Gastroesophageal sphincter (tissue), 4 donors: ENCODE measurements at places on chromosomes 12 and 14.

DNA sequence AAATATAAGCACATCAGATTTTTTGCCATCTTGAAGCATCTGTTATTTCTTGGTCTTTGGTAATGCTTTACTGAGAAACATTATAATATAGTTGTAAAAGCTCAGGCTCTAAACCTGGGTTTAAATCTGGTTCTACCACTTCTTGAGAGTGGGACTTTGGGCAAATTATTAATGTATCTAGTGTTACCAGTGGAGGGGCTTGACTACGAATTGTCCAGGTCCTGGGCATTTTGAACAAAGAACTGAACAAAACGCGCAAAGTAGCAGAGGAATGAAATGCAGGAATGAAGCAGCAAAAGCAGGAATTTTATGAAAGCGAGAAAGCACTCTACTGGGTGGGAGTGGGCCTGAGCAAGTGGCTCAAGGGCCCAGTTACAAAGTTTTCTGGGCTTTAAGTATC is 50.8 kb downstream of the CAND1 start:
- ATAC-seq: no peak
- H3K36me3 ChIP-seq: no peaks in the 10 kb centered on the region
- no peak overlapping the region for H3K4me3 ChIP-seq
- H3K4me1 ChIP-seq: no peaks in the 10 kb centered on the region
- H3K27me3 ChIP-seq: no peaks in the 10 kb centered on the region

DNA sequence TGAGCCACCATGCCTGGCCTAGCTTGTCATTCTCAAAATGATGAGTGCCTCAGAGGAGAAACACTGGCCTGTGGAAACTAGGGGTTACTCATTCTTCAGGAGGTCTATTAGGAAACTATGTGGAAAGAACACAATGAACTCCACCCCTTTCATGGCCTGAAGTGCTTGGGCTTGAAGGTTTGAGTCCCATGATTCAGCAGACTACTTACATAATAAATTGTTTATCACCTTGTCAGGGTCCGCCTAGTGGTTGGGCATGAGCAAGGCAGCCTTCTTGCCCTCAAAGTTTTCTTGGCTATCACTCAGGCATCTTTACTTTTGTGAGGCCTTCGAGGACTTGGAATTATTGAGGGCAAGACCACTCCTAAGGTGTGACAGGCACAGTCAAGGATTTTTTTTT is 251.2 kb downstream of the ACSS3 start:
- H3K27me3 ChIP-seq: no peaks in the 10 kb centered on the region
- H3K4me3 ChIP-seq: no peak overlapping the region
- H3K36me3 ChIP-seq: no peaks in the 10 kb centered on the region
- peak; percentile 25 for ATAC-seq

DNA sequence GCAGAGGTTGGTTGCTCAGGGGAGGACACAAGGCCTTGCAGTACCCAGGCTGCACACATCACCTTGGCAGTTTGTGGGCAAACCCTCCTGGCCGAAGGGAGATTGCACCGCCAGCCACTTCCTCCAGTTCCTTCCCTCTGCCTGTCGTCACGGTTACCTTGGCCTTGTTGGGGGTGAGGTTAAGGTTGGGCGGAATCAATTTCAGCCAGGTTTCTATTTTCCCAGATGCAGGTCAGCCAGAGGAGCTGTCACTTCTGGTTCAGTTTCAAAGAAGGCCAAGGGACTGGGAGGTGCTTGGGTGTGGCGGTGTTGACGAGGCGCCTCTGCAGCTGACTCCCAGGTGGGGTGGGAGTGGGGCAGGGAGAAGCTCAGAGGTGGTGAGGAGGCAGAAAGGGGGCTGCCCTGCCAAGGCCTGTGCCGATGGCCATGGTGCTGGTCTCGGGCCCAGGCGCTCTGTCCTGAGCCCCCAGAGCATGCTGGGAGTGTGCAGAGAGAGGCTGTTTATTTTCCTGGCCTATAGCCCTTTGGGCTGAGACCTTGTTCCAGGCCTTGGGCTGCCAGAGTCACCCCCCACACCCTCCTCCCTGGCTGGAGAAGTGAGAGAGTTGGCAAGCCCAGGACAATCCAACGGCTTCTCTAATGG is 31.4 kb downstream of the JDP2 start:
- no peaks in the 10 kb centered on the region for H3K27me3 ChIP-seq
- H3K4me3 ChIP-seq: no peak overlapping the region
- H3K36me3 ChIP-seq: peaks cover 22% of the 10 kb centered on the region
- ATAC-seq: peak; percentile 50

GRCh38 chr12:41663598-41664265 is 475.6 kb downstream of the PDZRN4 start:
- ATAC-seq: no peak
- no peaks in the 10 kb centered on the region for H3K27me3 ChIP-seq
- no peaks in the 10 kb centered on the region for H3K4me1 ChIP-seq
- no peak overlapping the region for H3K27ac ChIP-seq
- no peaks in the 10 kb centered on the region for H3K36me3 ChIP-seq
- H3K4me3 ChIP-seq: no peak overlapping the region

GRCh38 chr12:24909667-24910066 is 39.2 kb downstream of the BCAT1 start:
- H3K27me3 ChIP-seq: no peaks in the 10 kb centered on the region
- H3K27ac ChIP-seq: no peak overlapping the region
- H3K4me3 ChIP-seq: no peak overlapping the region
- peak; percentile 77 for ATAC-seq

GRCh38 chr12:88153959-88154358 is 11.9 kb downstream of the TMTC3 start:
- no peak overlapping the region for H3K27ac ChIP-seq
- no peaks in the 10 kb centered on the region for H3K27me3 ChIP-seq
- no peak overlapping the region for H3K4me3 ChIP-seq
- H3K4me1 ChIP-seq: peaks cover 6% of the 10 kb centered on the region

GRCh38 chr14:93431036-93431670 is 414 bp downstream of the UNC79 start:
- H3K27me3 ChIP-seq: peaks cover 56% of the 10 kb centered on the region
- ATAC-seq: no peak
- no peak overlapping the region for H3K27ac ChIP-seq
- H3K36me3 ChIP-seq: no peaks in the 10 kb centered on the region
- peaks cover 13% of the 10 kb centered on the region for H3K4me1 ChIP-seq

GRCh38 chr12:52063981-52064649 is 5.7 kb upstream of the ATG101 start:
- H3K4me1 ChIP-seq: no peaks in the 10 kb centered on the region
- H3K27ac ChIP-seq: peak overlapping the region; percentile 98
- no peaks in the 10 kb centered on the region for H3K36me3 ChIP-seq
- no peak overlapping the region for H3K4me3 ChIP-seq
- no peaks in the 10 kb centered on the region for H3K27me3 ChIP-seq

DNA sequence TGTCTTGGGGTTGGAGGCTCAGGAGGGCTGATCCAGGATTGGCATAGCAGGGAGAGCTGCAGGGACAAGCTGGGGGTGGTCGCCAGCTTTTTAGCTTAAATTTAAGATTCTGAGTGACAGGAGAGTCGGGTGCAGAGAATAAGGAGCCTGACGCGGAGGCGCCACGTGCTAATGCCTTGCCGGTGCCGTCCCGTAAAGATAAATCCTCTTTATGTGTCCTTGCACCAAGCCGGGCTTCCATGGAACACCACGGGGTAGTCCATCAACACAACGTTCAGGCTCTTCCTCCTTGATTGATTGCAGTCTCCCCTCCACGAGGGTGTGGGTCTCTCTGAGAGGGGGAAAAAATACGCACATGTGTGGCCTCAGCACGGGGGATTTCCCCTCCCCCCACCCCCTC is 3.9 kb downstream of the DLK1 start:
- no peak for ATAC-seq
- H3K4me1 ChIP-seq: no peaks in the 10 kb centered on the region
- no peak overlapping the region for H3K4me3 ChIP-seq
- H3K36me3 ChIP-seq: no peaks in the 10 kb centered on the region
- peaks cover 64% of the 10 kb centered on the region for H3K27me3 ChIP-seq

DNA sequence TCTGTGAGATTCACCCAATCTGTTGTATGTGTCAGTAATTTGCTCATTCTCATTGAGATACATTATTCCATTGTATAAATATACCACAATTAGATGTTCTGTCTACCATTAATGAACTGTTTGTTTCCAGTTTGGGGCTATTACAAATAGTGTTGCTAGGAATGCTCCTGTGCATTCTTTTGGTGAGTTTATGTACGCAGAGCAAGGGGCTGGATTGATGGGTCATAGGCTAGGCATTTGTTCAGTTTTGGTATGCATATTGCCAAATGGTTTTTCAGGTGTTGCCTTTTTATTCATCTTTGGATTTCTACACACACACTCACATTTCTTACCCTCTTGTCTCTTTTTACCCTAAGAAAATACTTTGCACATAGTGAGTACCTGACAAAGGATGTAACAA is 93.4 kb downstream of the GPATCH2L start:
- H3K27ac ChIP-seq: no peak overlapping the region
- no peaks in the 10 kb centered on the region for H3K36me3 ChIP-seq
- H3K27me3 ChIP-seq: no peaks in the 10 kb centered on the region
- ATAC-seq: no peak
- no peak overlapping the region for H3K4me3 ChIP-seq

DNA sequence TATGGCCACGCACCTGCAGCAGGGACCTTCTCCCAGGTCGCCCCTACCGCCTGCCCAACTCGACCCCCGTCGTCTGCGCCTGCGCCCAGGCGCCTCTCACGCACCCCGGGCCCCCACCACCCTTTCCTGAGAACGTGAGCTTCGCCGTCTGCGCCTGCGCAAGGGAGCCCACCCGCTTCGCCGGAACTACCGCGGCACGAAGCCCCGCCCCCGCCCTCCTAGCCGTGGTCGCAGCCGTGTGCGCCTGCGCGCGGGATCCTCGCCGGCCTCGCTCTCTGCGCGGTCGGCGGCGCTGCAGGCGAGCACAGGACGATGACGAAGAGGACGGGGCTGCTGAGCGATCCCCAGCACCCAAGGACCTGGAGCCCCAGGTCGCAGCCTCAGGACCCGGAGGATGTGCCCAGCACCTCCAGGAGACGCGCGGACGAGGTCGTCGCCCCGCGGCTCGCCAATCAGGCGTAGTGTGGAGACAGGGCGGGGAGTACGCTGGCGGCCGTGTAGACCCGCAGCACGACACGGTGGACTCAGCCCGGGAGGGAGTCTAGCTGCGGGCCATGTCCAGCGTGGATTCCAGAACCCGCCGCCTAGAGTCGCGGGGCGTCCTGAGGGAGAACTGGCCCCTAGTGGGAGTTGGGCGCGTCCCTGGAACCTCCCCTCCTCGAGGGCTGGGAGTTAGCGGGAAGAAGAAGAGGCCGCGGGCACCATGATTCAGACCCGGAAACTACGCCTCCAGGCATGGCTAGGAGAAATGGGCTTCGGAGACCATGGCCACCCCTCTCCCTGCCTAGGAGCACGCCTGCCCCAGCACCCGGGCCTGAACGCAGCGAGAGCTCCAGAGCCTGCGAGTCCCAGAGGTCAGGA is 1120.8 kb upstream of the TMEM132C start:
- ATAC-seq: peak; percentile 90
- H3K4me3 ChIP-seq: peak overlapping the region; percentile 60
- no peak overlapping the region for H3K27ac ChIP-seq
- H3K4me1 ChIP-seq: no peaks in the 10 kb centered on the region
- no peaks in the 10 kb centered on the region for H3K36me3 ChIP-seq

GRCh38 chr12:46065412-46066166 is 75.2 kb upstream of the SCAF11 start:
- no peaks in the 10 kb centered on the region for H3K36me3 ChIP-seq
- H3K4me1 ChIP-seq: no peaks in the 10 kb centered on the region
- no peaks in the 10 kb centered on the region for H3K27me3 ChIP-seq
- H3K4me3 ChIP-seq: no peak overlapping the region
- H3K27ac ChIP-seq: no peak overlapping the region

DNA sequence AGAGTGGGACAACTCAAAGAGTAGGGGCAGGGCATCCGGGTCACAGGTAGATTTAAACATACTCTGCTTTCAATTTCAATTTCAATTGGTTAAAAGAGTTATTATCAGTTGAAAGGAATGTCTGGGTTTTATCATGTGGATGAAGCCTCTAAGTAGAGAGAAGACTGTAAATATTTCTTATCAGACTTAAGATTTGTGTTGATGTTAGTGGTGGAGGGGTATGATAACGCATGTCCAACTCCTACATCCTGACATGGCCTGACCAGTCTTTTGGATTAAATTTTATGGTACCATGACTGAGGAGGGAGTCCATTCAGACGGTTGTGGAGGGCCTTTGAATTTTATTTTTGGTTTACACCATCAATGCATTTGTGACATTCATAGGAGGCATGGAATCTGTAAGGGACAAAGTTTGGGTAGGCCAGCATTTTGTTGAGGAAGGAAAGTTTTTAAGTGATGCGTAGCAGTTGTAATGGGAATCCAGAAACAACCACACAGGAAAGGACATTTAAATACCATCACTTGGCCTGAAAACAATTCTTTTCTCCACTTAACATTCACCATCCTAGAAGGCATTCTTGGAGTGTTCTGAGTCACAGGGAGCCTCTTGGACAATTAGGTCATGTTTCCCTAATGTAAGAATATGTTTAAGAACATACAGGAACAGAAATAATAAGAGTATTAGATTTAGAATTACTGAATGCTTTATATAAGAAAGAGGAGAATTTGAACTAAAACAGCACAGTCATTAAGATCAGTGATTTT is 371.9 kb downstream of the ATP23 start:
- H3K36me3 ChIP-seq: no peaks in the 10 kb centered on the region
- H3K4me3 ChIP-seq: no peak overlapping the region
- H3K27me3 ChIP-seq: no peaks in the 10 kb centered on the region
- no peaks in the 10 kb centered on the region for H3K4me1 ChIP-seq
- H3K27ac ChIP-seq: no peak overlapping the region
- no peak for ATAC-seq

DNA sequence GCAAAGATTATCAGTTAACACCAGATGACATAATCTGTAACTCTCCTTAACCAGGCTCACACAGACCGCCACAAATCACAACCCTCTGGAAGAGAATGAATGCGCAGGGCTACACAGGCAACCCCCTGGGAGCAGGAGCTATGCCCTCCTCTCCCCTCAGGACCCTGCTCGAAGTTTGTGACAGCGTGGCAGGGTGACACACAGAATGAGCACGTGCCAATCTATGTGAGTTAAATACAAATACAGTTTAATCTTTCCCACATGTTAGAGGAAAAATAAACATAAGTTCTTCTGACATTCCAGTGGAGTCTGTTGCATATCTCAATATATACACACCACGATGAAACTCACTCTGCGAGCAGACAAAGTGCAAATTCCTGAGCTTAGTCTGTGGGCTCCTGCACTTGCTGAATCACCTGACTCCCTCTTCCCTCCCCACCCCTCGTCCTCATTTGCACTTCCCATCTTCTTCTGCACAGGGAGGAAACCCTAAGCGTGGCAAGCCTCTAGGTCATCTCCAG is 37.6 kb downstream of the BCAT1 start:
- no peak overlapping the region for H3K4me3 ChIP-seq
- H3K27me3 ChIP-seq: no peaks in the 10 kb centered on the region
- H3K4me1 ChIP-seq: no peaks in the 10 kb centered on the region

- H3K4me3 ChIP-seq: no peak overlapping the region
- H3K36me3 ChIP-seq: no peaks in the 10 kb centered on the region
- H3K27ac ChIP-seq: peak overlapping the region; percentile 90
- peaks cover 99% of the 10 kb centered on the region for H3K4me1 ChIP-seq
- no peaks in the 10 kb centered on the region for H3K27me3 ChIP-seq
These were observed 43.2 kb upstream of the EML1 start for GRCh38 chr14:99749763-99750715.

- ATAC-seq: peak; percentile 14
- peak overlapping the region; percentile 85 for H3K27ac ChIP-seq
- no peaks in the 10 kb centered on the region for H3K36me3 ChIP-seq
- peaks cover 15% of the 10 kb centered on the region for H3K27me3 ChIP-seq
- H3K4me1 ChIP-seq: peaks cover 25% of the 10 kb centered on the region
These were observed 1.1 kb downstream of the EMP1 start for GRCh38 chr12:13197526-13198143.
